ENCODE measurements at places on chromosomes 3 and 15.

- DNase-seq: no peak
These were observed 23.5 kb downstream of the B3GALNT1 start for GRCh38 chr3:161081633-161082032.

DNA sequence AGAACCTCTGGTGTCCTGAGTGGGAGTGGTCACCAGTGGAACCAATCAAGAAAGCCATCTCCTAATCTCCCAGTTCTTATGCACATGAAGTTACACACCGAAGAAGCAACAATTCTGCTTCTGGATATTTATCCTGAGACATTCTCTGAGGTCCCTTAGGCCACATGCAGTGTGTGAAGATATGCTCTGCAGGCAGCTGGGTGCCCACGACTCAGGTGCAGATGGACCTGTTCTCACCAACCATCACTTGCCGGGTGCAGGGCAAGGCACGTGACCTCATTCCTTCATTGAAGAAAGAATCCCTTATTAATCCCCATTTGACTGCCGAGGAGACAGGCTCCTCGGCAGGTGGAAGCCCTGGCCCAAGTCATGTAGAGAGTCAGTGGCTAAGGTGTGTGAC lies 79.8 kb downstream of the WNT7A start:
- no peak for DNase-seq

DNA sequence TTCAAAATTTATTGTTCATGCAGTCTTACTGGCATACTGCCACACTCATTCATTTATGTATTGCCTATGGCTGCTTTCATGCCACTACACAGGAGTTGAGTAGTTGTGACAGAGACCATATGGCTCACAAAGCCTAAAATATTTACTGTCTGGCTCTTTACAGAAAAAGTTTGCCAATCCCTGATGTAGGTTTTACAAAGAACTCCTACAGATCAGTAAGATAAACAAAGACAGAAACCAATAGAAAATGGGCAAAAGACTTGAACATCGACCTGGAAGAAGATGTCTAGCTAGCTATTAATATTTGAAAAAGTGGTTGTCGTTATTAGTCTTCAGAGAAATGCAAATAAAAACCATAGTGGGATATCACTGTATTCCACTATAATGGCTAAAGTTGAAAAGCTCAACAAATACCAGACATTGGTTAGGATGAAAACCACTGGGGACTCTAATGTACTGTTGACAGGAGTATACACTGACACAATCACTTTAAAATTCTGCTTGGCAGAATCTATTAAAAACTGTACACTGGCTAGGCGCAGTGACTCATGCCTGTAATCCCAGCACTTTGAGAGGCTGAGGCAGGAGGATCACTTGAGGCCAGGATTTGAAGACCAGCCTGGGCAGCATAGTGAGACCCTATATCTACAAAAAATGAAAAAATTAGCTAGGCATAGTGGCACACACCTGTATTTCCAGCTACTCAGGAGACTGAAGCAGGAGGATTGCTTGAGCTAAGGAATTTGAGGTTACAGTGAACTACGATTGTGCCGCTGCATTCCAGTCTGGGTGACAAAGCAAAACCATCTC lies 87.7 kb downstream of the NEO1 start:
- DNase-seq: no peak

- no peak for DNase-seq
These were observed 78.7 kb upstream of the GCNT3 start for GRCh38 chr15:59532770-59533379.

DNA sequence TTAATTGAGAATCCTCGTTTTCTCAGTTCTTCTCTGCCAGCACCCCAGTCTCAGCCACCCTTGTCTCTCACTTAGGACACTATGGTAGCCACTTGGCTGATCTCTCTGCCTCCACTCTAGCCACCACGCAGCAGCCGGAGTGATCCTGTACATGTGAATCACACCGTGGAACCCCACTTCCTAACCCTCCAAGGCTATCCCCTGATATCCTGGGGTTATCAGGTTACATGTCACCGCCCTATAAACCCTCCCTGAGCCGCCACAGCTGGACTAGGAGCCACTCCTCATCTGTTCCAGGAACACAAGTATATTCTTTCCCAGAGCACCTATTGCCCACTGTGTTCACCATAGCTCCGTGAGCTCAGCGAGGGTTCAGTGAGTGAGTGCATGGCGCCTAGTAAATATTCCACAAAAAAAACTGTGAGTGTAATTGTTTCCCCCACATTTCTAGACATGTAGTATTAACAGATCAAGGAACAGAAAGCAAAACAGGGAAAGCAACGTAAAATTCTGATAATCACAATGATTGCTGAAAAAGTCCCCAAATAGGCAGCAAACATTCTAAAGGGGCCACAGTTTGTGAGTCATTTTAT lies 661 bp upstream of the PARP14 start:
- no peak for DNase-seq

- DNase-seq: no peak
These were observed 366.3 kb downstream of the FEZF2 start for GRCh38 chr3:62007036-62007435.

All from activated naive CD4-positive, alpha-beta T cell (primary cell).